ENCODE measurements at places on chromosomes 2 and 18.
A peak's percentile ranks its signal among the peaks of the same experiment; 100 is the strongest.

- DNase-seq = peak; percentile 6
These were observed 662 bp downstream of the ACVR2A start for GRCh38 chr2:147845411-147845971.

DNA sequence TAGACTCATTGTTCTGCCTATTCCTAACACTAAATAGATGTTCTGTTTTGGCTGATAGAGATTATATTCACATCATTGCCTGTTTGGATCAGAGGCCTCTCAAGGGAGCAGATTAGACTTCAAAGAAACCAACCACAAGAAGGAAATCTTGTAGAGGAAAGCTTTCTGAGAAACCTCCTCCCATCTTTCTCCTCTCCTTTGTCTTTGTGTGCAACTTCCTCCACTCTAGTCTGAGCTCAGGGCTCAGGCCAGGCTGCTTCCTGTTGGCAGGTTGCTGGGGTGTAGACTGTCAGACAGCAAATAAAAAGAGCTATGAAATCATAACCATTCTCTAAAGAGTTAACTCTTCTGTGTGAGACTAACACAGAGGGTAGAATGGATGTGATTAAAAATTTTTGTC is 113.0 kb downstream of the TGFA start:
- DNase-seq = no peak

- DNase-seq = no peak
These were observed 26.9 kb upstream of the DNMT3A start for GRCh38 chr2:25368660-25369059.

- DNase-seq = no peak
These were observed 1.8 kb downstream of the RFTN2 start for GRCh38 chr2:197673606-197674005.

- no peak for DNase-seq
These were observed 12.5 kb upstream of the HK2 start for GRCh38 chr2:74821177-74822126.

- no peak for DNase-seq
These were observed 536.8 kb downstream of the XIRP2 start for GRCh38 chr2:167424803-167425755.

GRCh38 chr2:33168922-33169321 is 222.2 kb downstream of the LTBP1 start:
- DNase-seq = no peak

- no peak for DNase-seq
These were observed 9.4 kb downstream of the ZNF24 start for GRCh38 chr18:35334821-35335220.

DNA sequence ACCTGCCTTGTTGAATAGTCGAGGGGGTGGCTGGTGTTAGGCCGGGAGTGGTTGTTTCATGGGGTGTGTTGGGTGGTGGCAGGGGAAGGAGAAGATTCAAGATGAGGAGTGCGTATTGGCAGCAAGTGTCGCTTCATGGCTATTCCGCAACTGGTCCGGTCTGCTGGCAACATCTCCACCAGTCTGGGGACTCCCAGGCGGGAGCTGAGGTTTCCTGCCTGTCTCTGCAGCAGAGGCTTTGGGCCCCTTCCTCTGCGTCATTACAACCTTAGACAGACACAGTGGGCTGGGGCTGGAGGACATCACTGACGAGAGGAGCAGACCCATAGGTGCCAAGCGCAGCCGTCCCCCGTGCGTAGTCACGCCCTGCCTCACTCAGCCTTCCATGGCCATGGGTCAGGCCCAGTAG is 64.0 kb upstream of the MCFD2 start:
- no peak for DNase-seq

GRCh38 chr2:43406651-43407279 is 180.4 kb upstream of the ZFP36L2 start:
- no peak for DNase-seq

- DNase-seq = no peak
These were observed 132.2 kb upstream of the GULP1 start for GRCh38 chr2:188159484-188159883.

- no peak for DNase-seq
These were observed 300.1 kb downstream of the TDRD15 start for GRCh38 chr2:21423854-21424253.

DNA sequence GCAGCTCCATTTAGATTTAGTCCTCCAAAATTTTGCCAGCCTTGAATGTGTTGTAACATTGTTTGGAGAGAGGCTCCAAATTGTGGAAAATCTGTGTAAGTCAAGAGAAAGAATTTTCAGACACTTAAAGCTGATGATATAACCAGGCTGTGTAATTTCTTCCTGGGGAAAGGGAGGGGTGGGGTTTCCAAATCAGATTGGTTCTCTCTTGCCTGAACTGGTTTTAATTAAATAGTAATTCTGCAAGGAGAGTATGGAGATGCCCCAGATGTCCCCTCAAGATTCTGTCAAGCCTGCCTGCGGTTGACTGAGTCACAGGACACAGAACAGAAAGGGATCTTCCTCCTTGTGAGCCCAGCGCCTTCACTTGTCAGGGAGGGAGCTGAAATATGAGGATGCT is 54.5 kb downstream of the C18orf63 start:
- no peak for DNase-seq

GRCh38 chr2:135745545-135745944 is 3.9 kb downstream of the UBXN4 start:
- no peak for DNase-seq

- no peak for DNase-seq
These were observed 76.4 kb downstream of the SKA1 start for GRCh38 chr18:50451100-50451842.

DNA sequence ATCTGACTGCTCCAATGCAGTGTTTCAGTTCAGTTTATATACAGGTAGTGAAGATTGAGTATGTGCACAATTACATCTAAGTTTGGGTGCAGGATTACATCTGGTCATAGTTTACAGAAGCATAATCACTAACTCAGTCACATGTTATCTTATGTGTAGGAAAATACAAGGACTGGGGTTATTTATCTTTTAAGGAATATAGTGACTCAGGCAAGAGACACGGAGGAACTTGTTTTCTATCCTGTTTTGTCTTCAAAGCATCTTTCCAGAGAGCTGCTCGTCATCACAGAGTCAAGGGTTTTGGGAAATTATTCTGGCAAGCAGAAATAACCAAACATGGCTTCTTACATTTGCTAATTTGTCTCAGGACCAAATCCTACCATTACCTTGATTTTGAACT is 1371.5 kb upstream of the TMEFF2 start:
- DNase-seq = no peak

DNA sequence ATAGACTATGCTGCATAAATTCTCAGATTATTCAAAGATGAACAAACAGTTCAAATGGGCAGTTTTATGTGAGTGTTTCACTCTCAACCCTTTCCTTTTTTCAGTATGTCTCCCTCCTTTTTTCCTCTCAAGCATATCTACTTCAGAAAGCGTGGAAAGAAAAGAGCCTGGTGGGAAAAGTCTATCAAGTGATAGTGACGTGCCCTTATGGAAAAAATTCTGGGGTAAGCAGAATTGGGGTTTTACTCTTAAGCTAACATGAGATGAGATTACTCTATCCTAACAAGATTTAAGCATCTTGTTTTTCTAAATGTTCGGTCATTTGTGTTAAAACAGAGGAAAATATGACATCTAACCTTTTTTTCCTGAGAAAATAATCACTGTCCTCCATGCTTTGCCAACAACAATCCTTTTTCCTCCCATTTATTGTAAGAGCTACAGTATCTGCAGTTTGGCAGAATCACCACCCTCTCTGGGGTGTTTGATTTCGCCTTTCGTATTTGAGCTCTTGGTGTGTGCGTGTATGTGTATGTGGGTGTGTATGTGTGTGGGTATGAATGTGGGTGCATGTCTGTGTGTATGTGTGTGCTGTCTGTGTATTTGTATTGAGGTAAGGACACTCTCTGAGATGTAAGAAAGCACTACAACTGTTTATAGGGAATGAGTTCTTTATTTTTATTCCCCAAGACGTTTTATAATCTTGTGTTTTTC is 143.9 kb upstream of the L3MBTL4 start:
- no peak for DNase-seq

DNA sequence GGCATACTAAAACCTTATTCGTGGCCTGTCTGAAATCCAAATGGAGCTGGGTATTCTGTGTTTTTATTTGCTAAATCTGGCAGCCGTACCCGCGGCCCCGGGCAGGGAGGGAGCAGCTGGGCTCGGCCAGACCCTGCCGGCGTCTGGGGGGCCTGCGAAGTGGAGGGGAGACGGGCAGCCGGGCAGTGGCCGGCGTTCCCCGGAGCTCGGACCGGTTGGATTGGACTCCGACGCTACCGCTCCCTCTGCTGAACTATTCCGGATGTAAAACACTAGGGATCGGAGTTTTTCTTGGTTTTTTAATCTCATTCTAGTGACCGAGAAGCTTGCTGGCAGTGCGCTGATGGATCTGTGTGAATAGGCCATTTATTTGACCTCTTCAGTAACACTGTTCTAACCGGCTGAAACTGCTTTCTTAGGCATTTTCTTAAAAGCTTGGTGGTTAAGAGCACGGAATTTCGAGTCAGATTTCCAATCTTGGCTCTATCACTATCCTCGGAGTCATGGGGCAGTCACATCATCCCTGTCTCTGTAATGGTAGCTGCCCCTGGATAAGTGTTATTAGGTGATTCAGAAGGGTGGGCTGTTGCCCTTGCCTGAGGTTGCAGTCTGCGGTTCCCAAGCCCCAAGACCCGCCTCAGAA is 694 bp downstream of the UNC50 start:
- no peak for DNase-seq

DNA sequence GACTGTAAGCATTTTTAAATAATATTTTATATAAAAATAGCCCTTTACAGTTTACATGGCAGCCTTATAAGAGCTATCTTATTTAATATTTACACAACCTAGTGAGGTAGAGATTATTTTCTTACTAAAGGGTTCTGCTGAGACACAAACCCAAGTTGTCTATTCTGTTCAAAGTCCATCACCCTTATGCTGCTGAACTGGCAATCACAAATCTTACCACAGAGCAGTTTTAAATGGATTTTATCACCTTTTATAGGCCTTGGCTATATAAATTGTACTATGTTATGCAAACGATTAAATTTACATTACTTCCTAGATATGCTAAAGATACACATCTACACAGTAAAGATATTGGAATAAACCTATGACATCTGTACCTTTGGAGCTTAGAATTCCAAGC is 40.7 kb downstream of the RBM45 start:
- DNase-seq = no peak

DNA sequence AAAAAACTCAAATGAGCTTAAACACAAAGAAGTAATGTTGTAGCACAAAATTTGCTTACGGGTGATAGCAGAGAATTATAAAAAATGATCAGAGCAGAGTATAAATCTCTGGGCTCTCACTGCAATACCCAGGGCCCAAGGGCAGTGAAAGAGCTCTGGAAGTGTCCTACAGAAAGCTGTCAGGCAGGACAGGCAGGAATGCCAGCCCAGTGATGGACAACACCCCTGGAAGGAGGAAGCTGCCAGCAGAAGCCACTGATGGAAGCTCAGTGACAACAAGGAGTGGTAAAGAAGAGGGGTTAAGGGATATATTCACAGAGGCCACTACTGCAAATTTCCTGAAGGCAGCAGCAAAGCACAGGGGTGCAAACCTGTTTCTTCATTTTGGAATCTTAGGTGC is 214.9 kb downstream of the L3MBTL4 start:
- DNase-seq = no peak

DNA sequence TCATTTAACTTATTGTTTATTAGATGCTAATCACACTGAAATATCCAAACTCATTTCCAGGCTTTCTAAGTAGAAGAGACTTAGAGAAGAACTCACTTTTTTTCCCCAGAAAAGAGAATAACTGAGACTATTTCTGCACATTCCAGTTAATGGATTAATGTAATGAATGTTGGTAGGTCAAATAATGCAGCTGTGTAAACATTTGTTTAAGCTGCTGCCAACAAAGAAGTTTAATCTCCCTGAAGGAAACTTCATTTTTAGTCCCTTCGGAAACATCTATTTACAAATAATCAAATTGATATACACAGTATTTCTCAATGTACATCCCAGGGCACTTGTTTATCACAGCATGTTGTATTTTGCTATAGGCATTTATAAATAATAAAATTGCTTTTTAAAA is 126.9 kb downstream of the KCNS3 start:
- DNase-seq = no peak

DNA sequence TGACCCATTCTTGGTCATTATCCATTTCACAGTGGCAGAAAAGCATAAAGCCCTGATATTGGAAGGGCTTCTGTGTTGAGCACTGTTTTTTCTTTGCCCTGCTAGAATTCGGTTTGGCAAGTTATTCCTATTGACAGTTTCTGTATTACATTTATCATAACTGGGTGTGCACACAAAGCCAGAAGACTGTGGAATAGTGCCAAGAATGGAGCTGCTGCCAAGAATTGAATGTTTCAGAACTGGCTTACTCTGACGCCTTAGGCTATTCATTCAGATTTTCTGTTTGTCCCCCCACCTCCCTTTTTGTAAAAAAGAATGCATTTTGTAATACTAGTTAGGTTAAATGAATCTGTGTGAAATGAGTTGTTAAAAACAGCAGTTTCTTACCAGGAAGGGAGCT is 12.7 kb downstream of the KDM3A start:
- DNase-seq = no peak

GRCh38 chr2:33373986-33374385 is 102.5 kb upstream of the RASGRP3 start:
- no peak for DNase-seq

GRCh38 chr18:41038071-41038470 is 917.0 kb upstream of the PIK3C3 start:
- DNase-seq = no peak

DNA sequence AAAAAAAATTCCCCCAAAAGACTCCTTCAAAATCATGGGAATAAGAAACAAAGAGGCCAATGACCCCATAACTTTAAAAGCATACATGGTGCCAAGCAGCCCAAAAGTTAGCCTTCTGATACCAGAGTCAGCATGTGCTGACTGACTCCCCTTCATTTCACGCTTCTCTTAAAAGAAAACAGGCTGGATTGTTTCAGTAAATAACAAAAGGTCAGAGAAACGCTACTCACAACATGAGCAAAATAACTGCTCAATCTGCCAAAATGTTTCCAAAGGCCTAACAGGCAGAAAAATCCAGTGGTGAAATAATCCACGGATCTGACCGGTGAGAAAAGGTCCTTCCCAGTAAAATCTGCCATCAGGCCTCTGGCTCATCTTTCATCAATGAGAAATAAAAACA is 71.6 kb downstream of the BCL2 start:
- no peak for DNase-seq

DNA sequence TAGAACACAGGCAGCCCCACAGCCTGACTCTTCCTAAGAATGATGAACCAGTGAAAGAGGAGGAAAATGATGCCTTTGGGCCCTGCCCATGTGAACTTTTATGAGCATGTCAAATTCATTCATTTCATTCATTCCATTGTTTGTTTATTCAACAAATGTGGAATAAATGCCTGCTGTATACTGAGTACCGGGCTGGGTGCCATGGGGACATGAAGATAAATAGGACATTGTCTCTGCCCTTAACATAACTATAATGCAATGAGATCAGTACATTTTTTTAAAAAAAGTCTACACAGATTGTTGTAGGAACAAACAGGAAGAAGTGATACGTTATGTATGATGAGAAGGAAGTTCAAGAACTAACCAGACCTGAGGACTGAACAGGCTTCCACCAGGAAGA is 14.7 kb downstream of the MREG start:
- DNase-seq = no peak

DNA sequence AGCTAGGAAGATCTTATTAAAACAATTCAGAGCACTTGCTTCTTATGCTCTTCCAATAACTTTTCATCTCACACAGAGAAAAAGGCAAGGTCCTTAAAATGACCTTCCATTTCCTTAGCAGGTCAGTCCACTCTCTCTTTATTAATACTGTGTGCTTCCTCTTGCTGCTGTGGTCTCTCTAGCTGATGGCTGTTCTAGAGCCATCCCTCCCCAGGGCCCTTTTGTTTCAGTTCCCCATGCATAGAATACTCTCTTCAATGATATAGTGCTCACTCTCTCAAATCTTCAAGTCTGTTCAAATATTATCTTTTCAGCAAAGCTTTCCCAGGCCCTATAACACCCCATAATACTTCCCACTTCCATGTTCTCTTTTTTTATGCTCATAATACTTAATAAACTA is 469.3 kb downstream of the METTL4 start:
- no peak for DNase-seq

All from neuronal stem cell (in vitro differentiated cells).